ENCODE measurements at places on chromosomes 4 and X.

- no peak for DNase-seq
Observed at GRCh38 chr4:182418054-182418734, 175.0 kb downstream of the TENM3 start.

GRCh38 chrX:13699183-13699826 is 10.4 kb downstream of the RAB9A start:
- no peak for DNase-seq

- DNase-seq: no peak
Observed at GRCh38 chrX:96729053-96729452, 44.4 kb downstream of the DIAPH2 start.

GRCh38 chr4:114420069-114420468 is 178.5 kb upstream of the UGT8 start:
- DNase-seq: no peak

GRCh38 chrX:1239681-1240142 is 27.3 kb upstream of the CRLF2 start:
- peak; percentile 1 for DNase-seq

GRCh38 chrX:25241461-25241860 is 225.7 kb upstream of the ARX start:
- DNase-seq: no peak

DNA sequence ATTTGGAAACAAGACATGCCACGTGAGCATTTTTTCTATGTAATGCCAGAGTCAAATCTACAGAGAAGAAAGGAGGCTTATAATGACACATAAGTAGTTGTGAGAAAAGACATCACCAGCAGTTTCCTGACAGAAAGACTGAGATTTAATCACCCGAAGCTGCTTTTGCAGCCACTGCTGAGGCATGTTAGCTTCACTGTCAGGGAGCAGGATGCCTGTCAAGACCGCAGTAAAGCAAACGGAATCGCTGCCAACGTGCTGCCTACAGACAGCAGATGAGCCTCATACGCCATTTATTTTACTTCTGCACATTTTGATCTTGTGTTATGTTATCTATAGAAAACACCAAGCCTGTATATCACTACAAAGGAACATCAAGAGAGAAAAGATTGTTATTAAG is 68.7 kb upstream of the NDST3 start:
- peak; percentile 36 for DNase-seq

- no peak for DNase-seq
Observed at GRCh38 chr4:179692222-179692621, 2250.0 kb upstream of the AGA start.

DNA sequence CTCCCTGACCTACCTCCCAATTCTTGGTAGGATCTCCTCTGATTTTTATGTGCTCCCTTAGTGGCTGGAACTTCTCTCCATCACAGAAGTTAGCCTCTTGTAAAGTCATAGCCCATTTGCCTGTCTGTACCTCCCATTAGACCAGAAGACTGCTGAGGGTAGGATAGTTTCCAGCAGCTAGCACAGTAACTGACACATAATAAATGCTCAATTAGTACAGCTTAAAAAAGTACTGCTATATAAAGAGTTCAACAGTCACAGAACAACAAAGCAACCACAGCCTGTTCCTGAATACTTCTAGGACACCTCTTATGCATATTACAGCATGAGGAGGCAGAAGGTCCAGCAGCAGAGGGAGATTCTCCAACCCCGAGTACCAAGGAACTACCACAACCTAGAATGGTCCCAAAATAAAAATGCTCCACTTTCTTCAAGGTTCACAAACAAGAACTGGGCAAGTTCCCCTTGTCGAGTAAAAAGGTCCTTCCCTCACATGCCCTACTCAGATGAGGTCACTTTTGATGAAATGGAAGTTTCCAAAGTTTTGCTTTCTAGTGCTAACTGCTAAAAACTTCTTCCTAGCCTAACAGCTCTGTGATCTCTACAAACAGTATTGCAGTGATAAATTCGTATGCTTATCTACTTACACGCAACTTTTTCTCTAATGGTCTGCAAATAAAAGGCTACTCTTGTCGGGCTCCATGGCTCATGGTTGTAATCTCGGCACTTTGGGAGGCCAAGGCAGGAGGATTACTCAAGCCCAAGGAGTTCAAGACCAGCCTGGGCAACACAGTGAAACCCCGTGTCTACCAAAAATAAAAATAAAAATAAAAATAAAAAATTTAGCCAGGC is 12.8 kb downstream of the MECP2 start:
- no peak for DNase-seq

DNA sequence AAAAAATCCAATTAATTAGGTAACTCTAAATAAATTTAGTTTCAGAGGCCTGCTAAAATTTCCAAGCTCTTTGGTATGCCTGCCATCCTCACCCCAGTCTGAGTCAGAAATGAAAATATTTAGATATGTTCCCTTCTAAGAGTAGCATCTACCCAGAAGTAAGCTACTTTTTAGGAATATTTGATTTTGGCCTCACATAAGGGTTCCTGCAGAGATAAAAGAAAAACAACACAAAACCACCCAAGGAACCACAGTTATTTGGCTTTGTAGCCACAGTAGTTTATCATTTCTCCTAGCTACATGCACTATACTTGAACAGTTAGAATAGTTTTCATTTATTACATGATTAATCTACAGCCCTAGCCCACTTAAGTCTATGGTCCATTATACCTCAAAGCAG is 192.6 kb upstream of the FAM241A start:
- DNase-seq: no peak

Measured in anterior cingulate cortex (tissue), 58 donors.